Breast epithelium (tissue), 4 donors: ENCODE measurements at places on chromosomes 13 and 19. TPM values are rescaled to one million over a fixed set of nuclear protein-coding genes. Genes with fewer than 3 reads are reported as not detected.

- H3K27me3 ChIP-seq, result no peaks in the 10 kb centered on the region
- H3K27ac ChIP-seq, result no peak overlapping the region
- H3K4me3 ChIP-seq, result no peak overlapping the region
- H3K36me3 ChIP-seq, result peaks cover 6% of the 10 kb centered on the region
- H3K4me1 ChIP-seq, result no peaks in the 10 kb centered on the region
- no peak for DNase-seq
Observed at GRCh38 chr19:37763488-37763887, 15.9 kb downstream of the ZNF573 start.

- no peak overlapping the region for H3K4me3 ChIP-seq
- H3K4me1 ChIP-seq, result no peaks in the 10 kb centered on the region
- DNase-seq, result no peak
Observed at GRCh38 chr13:63409791-63410351, 1994.2 kb upstream of the PCDH20 start.

DNA sequence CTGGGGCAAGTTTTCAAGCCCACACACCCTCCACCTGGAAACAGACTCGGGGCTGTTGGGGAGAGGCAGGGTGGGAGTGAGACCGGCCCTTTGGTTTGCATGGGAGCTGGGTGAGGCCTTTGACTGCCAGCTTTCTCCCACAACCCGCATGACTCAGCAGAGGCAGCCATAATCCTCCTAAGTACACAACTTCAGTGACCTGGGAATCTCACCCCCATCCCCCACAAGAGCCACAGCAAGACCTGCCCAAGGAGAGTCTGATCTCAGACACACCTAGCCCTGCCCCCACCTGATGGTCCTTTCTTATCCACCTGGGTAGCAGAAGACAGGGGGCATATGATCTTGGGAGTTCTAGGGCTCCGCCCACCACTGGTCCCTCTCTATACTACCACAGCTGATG, 1615.4 kb downstream of the EFNB2 start:
- H3K27me3 ChIP-seq, result no peaks in the 10 kb centered on the region
- no peak for DNase-seq
- no peaks in the 10 kb centered on the region for H3K36me3 ChIP-seq
- H3K4me3 ChIP-seq, result no peak overlapping the region

Gene MARCHF2
- 132 TPM for total RNA-seq

Gene FBXO27
- 2.6 TPM for total RNA-seq
